LNCaP clone FGC (cell line): ENCODE measurements at places on chromosomes 4 and X.

DNA sequence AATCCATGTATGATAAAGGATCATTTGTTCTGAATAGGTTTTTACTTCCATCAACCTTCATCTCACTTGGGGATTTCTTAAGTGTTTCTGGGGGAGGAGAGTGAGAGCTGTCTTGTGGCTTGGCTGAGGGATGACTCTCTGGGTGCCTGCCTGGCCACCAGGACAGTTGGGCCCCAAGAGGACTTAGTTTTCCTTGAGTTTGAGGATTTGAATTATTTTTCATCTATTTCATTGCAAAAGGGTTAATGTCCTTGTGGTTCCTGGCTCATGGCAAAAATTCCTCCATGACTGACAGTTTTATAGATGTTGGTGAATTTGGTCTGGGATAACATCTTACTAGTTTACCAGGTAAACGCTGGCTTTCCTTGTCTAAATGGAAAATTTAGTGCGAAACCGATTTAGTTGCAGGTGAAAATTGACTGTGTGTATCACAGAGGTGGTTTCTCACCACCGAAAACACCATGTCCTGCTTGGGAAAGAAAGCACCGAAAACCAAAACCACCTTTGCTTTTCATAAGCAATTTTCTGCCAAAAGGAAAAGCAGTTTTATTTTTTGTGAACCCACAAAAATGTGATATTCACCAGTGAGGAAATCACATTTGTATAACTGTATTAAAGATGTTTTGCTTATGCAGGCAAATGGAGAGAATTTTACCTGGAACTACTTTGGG is 331.3 kb upstream of the SFRP2 start:
- no peak for DNase-seq

- DNase-seq: no peak
Measured at GRCh38 chr4:40990899-40991265, 223.5 kb downstream of the APBB2 start.

DNA sequence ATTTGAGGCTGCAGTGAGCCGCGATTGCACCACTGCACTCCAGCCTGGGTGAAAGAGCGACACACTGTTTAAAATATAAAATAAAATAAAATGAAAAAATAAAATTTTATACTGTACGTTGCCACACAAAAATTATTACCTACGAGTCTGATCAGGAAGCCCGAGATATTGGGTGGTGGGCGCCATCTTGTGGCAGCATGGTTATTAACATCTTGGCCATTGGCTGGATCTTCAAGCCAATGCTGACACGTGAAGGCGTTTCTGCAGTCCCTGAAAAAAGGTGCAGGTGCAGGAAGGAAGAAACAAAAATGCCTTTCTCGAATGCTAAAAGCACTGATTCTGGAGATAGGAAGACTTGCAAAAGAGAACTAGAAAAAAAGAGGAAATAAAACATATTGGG is 4.9 kb upstream of the TLR8 start:
- DNase-seq: peak; percentile 8

DNA sequence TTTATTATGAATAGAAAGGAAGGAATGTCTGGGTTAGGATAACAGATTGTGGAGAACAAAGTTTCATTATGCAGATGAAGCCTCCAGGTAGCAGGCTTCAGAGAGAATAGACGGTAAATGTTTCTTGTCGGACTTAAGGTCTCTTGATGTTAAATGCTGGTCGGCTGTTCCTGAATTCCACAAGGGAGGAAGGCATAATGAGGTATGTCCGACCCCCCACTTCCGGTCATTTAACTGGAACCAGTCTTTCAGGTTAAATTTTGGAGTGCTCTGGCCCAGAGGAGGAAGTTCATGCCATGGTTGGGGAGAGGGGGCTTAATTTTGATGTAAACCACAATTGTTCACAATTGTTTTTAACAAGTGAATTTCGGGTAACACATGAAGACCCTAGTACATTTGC is 158.1 kb upstream of the VCX3A start:
- no peak for DNase-seq

GRCh38 chr4:67446811-67447210 is 98.5 kb downstream of the CENPC start:
- DNase-seq: no peak

- peak; percentile 52 for DNase-seq
Measured at GRCh38 chr4:124955476-124955875, 242.9 kb upstream of the ANKRD50 start.

DNA sequence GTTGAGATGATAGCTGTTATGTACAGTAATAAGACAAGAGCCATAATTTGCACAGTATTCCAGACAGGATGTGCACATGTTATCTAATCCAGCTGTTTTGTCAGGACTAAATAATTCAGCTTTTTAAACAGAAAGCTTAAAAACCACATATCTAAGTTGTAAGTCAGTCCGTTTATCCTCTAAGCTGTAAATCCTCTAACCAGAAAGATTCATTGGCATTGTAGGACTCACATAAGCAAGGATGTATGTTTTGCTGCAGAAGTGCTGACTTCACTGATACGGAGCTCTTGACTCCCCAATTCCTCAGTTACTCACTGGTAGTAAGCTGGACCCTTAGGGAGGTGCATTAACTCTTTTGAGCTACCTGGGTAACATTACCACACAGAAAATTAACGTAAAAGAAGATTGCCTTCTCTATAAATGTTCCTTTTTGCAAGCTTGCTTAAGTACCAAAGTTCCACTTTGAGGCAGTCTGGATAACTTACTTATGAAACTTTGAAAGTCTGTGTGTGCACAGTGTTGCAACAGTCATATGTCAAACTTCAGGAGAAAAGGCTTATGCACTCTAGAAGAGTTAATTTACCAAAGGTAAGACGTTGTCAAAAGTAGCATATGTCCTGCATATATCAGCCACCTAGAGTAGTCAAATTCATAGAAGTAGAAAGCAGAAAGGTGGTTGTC is 58.3 kb upstream of the MAGEB2 start:
- no peak for DNase-seq

GRCh38 chrX:118251271-118251670 is 94.6 kb upstream of the WDR44 start:
- no peak for DNase-seq

DNA sequence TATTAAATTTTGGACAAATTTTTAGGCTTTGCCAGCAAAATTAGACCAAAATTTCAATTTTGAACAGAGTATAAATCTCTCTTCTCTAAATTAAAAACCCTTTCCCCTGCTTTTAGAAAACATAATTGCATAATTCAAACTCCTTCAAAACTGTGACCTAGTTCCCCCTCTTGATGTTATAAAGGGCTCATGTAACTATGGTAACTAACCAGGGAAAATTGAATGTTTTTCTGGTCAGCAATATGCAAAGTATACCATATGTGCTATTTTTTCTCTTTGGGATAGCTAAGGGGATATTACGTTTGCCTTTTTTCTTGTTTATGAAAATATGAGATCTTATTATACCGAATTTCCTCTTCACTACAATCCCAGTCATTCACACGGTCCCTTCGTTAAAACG is 5.1 kb upstream of the ING2 start:
- DNase-seq: no peak

- DNase-seq: no peak
Measured at GRCh38 chr4:40484346-40485090, 145.1 kb downstream of the RBM47 start.

GRCh38 chrX:15906041-15906943 is 51.7 kb upstream of the AP1S2 start:
- no peak for DNase-seq

DNA sequence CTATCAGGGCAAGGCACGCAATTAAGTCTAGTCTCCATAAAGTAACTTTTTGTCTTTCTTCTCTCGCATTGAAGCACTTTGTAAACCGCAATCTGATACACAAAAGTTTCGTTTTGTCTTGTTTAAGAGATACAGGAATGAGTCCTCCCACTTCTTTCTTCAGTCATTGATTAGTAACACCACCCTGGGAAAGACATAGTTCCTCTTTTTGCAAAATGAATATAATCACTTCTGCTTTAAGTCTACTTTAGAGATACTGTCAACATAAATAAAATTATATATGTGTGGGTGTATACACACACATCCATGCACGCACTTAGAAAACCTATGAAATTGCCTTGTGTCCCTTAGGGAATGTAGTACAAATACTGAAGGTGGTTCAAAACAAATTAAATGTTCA is 11.7 kb downstream of the COQ2 start:
- no peak for DNase-seq
